ENCODE measurements at places on chromosomes 7 and 10.

DNA sequence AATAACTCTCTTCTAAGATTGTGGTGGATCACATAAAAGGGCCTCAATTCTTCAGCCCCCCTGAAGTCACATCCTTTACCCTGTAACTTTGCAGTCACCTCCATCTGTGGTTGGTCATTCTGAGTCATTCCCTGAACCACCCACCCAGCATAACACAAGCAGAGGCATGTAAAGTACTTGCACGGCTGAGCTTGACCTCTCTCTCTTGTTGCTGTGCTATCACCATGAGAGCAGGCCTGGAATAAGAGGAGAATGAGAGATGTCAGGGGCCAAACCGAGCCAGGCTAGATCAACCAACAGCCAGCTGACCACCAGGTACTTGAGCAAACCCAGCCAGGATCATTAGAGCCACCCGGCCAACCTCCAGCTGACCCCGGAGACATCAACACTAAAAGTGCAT is 13.5 kb upstream of the STK17A start:
- peak; percentile 74 for DNase-seq

DNA sequence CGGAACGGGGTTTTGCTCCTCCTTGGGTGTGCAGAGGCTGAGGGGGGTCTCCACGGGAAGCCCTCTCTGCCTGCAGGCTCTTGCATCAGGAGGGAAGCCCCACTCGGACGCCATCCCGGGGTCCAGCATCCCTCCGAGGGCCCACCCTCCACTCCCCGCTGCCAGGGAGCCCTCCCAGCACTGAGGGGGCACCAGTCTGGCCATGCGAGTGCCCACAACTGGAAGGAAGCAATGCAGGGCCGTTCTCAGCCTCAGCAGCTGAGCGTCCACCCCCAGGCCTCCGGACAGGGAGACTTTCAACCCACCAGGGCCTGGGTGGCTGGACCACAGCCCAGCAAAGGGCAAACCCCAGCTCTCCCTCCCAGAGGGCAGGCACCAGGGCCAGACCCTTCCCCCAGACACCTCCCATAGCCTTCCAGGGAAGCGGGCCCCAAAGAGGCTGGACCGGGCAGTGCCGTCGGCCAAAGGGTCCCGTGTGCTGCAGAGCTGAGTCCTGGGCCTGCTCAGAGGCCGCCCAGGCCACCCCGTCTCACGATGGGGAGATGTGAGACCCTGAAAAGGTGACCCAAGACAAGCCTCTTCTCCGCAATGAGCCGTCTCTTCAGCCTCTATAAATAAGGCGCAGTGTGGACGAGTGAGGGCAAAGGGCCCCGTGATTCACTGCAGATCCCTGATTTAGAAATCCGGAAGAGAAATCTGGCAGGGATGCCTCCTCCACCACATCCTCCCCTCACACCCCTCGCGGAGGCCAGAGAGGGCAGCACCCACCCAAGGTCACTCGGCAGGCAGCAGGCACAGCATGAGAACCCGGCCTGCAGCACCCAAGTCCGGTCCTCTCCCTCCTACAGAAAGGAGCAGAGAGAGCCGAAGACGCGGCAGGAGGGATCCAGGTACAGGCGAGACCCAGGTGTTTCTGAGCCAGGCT is 81.9 kb upstream of the DNAAF5 start:
- DNase-seq: no peak

DNA sequence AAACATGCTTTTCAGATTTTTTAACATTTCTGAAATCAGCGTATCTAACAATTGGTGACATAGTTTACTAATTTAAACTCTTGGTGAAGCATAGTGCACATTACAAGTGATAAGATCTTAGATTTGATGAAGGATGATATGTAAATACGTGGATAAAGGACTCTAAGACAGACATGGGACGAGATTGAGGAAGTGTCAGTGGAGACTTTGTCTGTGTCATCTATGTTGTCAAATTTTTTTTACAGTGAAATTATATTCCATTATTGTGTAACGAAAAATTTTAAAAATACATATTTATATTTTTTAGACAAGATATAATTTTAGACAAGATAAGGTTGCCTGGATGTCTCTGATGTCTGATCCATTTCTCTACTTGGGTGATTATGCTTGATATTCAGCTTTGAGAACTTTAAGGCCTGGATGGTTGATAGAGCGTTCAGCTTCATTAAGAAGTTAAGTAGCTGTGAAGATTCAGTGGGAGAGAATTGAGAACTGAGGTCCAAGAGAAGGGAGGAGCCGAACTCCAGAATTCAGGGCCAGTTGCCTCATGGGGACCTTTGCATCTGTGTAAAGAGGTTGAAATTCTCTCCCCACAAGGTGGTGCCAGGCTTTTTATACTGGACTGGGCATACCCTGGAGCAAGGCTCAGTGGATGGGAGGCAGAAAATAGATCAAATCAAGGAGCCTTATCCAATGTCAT is 62.7 kb downstream of the KAT6B start:
- DNase-seq: no peak

GRCh38 chr10:17710181-17710580 is 41.8 kb upstream of the TMEM236 start:
- no peak for DNase-seq

- DNase-seq: no peak
These were observed 191.8 kb upstream of the CDCA7L start for GRCh38 chr7:22137466-22137865.

DNA sequence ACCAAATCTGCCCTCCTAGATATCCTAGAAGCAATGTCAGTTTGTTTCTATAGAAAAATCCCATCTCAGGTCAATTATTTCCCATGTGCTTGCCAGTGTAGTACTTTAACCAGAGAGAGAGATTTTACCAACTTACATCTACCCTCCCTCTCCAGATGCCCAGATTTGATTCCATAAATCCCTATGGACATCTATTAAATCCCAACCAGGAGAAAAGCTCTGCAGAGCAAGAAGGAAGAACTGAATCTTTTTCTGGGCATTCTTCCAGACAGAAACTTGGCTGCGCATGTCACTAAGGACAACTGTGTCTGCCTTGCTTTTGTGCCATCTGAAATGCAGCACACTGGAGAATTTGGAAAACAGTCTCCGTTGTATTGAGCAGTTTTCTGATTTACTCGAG is 597.6 kb downstream of the SORCS1 start:
- DNase-seq: no peak
